GM06990 (cell line): ENCODE measurements at places on chromosomes 5 and 9.

DNA sequence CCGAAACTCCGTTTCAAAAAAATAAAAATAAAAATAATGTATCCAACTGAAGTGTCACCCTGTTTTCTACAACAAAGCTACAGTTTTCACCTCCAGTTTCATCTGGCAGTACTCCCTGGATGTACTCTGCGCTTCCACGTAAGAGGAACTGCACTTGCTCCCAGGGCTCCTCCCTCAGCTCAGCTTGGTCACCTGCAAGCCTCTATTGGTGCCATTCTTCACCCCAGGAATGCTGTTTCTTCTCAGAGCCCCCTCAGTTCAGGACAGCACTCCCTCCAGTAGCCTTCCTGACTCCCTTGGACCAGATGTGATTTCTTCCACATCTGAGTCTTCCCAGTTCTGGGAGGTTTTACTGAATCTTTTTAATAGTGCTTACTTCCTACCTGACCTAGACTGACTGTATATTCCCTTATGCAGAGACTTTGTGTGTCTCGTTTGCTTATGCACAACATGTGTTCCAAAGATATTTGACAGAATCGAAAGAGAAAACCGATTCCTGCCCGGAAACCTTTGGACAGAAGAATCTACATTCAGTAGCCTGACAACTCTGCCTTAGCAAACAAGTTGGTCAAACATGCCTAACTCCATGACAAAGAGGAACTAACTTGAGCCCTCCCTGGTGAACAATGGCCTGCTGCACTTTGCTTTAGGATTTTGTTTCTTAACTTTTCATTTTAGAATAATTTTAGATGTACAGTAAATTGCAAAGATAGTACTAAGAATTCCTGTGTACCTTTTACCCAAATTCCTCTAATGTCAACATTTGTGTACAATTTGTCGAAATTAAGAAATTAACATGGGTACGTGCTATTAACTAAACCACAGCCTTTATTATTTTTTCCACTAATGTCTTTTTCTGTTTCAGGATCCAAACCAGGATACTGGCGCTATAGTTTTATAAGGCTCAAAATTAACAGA is 814 bp downstream of the CCDC125 start:
- DNase-seq = no peak

DNA sequence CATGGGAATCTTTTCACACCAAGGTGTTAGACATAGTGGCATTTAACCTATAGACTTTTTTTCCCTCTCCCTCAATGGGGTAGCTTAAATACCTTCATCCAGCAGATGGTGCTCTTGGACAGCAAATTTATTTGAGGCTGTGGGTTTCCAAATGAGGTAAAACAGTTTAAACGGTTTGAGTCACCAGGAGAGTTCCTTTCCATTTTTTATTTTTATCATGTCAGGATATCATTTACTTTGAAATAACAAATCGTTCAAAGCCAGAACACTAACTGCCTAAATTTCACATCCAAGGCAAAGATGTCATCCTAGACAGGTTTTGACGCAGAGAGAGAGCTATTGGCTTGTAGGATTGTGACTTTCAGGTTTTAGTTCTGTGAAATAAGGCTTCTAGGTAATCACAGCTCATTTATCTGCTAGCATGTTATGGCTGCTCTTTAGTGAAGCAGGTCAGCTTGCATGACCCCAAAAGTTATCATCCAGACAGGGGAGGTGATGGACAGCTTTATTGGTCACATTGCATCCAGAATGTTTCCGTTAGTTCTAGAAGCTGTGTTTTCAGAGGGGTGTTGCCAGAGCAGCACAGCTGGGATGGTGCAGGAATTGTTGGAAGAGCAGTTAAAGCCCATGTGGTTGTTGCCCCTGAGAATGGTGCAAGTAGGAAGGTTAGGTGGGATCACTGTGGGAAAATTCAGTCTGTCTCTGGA is 69.8 kb downstream of the KDM4C start:
- DNase-seq = peak; percentile 15

DNA sequence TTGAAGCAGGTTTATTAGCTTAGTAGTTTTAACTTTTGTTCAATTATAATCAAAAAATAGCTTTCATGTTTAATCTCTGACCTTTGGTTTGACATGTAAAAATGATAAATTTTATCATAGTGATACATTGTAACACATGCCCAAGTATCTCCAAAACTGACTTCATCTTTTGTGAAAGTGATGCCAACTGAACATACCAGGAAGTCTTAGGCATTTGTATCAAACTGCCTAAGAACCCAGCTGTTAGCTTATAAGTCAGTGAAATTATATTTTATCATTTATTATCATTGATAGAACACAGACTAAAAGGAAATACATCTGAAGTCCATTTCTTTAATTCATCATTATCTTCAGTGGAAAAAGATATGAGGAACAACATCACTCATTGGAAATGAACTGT is 39.1 kb downstream of the NIPBL start:
- no peak for DNase-seq

DNA sequence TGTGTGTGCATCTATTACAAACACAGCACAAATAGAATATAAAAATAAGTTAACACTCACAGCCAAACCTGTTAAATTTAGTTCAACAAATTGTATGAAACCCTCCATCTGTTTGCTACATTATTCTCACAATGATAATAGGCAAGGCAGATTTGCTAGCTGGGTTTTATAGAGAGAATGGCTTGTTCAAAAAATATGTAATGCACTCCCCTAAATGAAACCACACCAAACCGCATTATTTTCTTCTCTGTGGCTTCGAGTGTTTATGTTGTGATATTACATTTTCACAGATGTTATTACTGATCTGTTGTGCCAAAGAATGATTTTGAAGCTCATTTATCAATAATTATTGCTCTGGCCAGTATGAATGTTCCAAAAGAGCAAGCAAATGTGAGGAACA is 92.9 kb downstream of the SPATA31D1 start:
- no peak for DNase-seq

DNA sequence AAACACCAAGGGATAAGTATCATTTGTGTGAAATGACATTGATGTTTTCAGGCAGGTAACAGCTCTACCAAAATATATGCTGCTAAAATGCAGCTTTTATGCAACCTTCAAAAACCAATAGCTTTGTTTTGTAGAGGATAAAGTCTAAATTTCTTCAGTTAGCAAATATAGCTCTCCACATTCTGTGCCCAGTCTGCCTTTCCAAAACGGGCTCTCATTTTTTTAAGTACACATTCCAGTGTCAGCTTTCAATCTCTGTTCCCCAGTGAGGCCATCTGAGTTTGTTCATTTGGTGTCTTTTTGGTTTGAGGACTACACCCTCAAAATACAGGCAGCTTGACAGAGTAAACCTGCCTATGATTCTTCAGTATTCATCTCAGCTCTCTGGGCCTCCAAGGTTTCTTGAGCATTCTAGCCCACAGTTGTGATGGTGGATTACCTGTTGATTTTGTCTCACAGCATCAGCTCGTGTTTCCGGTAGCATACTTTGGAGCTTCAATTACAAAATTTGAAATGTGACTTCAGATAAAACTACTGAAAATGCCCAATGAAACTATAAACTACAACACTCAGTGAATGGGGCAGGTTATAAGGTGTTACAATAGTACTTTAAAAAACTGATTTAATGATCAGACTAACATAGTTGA is 55.7 kb downstream of the NR3C1 start:
- no peak for DNase-seq

GRCh38 chr5:77200663-77201062 is 9.8 kb upstream of the PDE8B start:
- no peak for DNase-seq

GRCh38 chr5:134177369-134178095 is 782 bp upstream of the SKP1 start:
- peak; percentile 18 for DNase-seq

- no peak for DNase-seq
Observed at GRCh38 chr5:149108651-149109280, 32.5 kb upstream of the ABLIM3 start.

- no peak for DNase-seq
Observed at GRCh38 chr5:42912184-42912798, 100.6 kb upstream of the SELENOP start.

- DNase-seq = no peak
Observed at GRCh38 chr9:70428781-70429180, 14.3 kb upstream of the KLF9 start.

GRCh38 chr9:101693546-101694336 is 44.7 kb downstream of the GRIN3A start:
- DNase-seq = no peak

DNA sequence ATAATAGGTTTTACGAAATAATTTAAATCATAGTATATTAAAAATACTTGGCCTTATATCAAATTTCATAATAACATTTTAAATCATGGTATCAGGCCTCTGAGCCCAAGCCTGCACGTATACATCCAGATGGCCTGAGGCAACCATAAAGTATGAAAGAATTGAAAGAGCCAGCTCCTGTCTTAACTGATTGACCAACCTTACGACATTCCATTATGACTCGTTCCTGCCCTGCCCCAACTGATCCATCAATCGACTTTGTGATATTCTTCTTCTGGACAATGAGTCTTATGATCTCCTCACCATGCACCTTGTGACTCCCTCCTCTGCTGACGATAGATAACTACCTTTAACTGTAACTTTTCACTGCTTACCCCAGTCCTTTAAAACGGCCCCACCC is 545.0 kb downstream of the MTRR start:
- DNase-seq = no peak

DNA sequence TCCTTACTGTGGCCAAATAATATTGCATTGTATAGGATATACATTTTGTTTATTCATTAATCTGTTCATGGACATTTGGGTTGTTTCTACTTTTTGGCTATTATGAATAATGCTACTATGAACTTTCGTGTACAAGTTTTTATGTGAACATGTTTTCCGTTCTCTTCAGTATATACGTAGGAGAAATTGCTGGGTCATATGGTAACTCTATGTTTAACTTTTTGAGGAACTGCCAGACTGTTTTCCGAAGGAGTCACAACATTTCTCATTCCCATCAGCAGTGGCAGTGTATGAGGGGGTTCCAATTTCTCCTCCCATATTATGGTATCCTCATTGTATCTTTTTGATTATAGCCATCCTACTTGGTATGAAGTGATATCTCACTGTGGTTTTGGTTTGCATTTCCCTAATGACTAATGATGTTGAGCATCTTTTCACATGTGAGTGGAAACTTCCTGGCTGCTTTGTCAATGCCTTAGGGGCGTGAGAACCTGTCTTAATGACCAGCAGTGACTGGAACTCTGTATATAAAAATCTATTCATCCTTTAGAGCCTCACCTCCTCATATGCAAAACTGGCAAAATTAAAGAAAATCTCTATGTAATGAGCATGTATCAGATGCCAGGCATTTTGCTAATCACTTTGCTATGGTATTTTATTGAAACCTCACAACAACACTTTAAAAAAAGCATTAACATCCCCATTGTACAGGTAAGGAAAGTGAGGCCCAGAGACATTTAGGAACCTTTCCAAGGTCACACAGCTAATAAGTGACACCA is 47.8 kb upstream of the TGFBR1 start:
- DNase-seq = no peak

GRCh38 chr9:6218099-6218502 is 2.5 kb downstream of the IL33 start:
- no peak for DNase-seq

DNA sequence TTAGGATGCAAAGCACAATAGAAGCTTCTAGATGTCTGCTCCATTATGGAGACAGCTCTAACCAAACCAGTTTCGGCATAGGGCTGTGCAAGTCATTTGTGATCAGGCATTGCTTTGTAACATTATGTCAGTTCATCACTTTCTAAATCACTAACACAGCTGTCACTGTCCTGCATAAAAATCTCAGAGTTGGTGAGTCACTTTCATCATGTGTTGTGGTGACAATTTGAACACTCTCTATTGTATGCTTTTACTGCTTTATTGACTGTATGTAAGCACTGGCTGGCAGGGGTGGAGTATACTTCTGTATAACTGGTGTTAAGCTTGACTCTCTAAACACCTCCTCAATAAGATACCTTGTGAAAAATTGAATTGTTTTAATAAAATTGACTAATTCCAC is 77.9 kb downstream of the SLCO4C1 start:
- DNase-seq = no peak

DNA sequence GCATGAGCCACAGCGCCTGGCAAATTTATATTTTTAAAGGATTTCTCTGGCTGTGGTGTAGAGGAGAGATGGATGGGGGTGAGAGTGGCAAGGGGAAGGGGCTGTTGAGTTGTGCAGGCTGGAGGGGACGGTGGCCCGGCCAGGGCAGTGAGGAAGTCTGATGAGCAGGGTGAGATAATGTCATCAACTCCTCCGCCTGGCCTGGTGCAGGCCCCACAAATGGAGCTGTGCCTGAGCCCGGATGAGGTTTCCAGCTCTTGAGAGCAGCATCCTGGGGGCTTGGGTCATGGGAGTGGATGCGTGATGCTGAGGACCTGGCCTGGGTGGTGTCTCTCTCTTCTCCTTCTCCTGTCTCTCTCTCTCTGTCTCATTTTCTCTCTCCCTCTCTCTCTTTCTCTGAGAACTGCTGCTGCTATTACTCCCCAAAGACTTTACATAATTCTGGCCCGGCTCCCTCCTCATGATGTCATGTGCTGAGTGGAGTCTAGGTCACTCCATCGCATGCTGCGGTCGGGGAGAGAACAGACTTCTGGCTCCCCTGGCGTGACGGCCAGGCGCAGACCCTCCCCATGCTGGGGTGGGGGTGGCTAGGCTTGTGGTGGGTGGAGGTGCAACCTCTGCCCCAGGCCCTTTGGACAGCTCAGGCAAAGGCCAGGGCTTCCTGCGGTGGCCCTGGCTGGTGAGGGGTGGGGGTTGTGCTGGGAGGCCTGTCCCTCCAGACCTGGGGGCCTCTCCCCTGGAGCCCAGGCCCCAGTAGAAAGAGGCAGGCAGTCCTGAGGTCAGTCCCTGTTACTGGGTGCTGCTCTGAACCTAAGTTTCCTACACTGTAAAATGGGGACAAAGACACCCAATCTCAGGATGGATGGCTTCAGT is 26.4 kb downstream of the FGF18 start:
- DNase-seq = no peak

DNA sequence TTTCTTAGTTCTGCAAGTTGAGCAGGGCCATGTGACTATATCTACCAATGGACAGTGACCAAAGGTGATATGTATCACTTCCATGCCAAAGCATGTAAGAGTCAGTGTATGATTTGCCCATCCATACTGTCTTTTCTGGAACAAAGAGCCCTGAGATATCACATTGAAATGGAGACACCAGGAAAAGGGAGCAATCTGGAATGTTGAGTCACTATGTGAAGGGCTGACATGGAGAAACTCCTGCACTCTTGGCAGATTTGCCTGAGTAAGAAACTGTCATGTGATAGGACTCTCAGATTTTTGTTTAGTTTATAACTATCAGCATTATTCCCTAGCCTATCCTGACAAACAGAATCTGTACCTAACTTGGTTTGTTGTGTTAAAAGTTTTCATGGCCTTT is 29.8 kb upstream of the TMEM161B start:
- DNase-seq = no peak

GRCh38 chr9:78115073-78115472 is 83.5 kb upstream of the GNAQ start:
- no peak for DNase-seq
